CD4-positive, alpha-beta T cell treated with Interferon alpha-2 for 1 hour (primary cell): ENCODE measurements at places on chromosomes 3 and 15.

DNA sequence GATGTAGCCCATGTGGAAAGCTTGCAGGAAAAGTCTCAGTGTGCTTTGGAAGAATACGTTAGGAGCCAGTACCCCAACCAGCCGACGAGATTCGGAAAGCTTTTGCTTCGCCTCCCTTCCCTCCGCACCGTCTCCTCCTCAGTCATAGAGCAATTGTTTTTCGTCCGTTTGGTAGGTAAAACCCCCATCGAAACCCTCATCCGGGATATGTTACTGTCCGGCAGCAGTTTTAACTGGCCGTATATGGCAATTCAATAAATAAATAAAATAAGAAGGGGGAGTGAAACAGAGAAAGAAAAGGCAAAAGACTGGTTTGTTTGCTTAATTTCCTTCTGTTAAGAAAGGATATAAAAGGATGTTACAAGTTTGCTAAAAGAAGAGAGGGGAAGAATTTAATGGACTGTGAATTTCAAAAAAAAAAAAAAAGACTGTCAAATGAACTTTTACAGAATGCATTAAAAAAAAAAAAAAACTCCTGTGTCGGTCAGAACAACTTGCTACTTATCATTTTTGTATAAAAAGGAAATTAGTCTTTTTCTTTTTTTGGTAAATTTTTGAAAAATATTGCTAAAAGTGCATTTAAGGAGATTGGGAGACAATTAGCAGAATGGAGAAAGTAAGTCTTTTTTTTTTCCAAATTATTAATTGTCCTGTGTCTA, 7.0 kb downstream of the NR2F2 start:
- DNase-seq, result no peak

- DNase-seq, result no peak
These were observed 325.5 kb downstream of the IL5RA start for GRCh38 chr3:2784627-2785026.

DNA sequence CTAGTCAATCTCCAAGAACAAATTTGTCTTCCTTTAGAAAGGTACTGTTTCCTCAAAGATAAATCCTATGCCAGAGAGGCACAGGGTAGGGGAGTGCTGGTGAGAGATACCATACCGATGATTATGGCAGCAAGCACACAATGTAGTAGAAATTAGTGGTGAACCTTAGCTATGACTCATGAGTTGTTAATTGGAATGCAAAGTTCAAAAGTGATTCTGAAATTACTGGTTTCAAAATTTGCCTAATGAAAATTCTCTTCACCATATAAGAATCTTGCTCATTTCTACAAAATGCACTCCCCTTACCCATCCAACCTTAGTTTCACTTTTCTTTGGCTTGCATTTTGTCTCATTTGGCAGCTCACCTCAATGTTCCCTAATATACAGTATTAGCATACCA, 139.5 kb upstream of the SLC2A2 start:
- DNase-seq, result no peak

DNA sequence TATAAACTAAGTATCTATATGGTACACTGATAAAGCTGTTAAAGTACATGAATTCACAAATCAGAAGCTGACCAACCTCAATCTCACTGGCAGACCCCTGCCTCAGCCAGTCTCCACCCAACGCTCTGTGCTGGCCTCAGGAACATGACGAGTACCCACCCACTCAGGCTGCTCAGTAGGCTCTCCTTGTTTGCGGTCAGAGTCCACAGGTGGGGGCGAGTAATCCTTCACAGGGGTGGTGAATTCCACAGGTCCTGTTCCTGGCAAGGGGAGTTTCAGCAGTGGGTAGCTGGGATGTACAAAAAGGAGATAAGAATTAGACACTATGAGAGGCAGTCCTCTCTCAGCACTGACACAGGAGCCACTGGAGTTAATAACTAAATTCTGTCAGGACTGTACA, 40.9 kb downstream of the SCAP start:
- DNase-seq, result no peak

- DNase-seq, result no peak
These were observed 3.8 kb upstream of the WNT7A start for GRCh38 chr3:13883681-13884080.

DNA sequence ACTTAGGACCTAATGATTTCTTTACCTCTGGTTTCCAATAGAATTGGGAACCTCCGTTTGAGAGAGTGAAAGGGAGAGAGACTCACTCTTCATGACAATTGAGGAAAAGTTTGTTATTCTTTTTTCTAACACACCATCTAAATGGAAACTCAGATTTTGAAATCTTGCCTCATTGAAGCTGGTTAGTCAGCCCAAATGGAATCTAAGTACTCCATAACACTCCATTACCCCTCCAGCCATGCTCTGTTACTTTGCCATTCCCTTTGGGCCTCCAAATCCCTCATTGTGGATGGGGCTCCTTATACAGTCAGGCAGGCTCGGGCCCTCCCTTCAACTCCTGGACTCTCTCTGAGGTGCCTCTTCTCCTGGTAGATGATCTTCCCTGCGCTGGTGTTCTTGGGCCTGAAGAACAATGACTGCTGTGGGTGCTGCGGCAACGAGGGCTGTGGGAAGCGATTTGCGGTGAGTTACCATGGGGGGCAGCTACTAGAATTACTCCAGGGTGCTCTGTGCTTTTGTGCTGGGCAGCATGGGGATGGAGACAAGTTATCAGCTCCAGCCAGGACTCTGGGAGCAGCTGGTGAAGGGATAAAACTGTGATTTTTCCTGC, 1.1 kb downstream of the TM4SF4 start:
- no peak for DNase-seq

- no peak for DNase-seq
These were observed 12.5 kb downstream of the MYD88 start for GRCh38 chr3:38150780-38151528.

DNA sequence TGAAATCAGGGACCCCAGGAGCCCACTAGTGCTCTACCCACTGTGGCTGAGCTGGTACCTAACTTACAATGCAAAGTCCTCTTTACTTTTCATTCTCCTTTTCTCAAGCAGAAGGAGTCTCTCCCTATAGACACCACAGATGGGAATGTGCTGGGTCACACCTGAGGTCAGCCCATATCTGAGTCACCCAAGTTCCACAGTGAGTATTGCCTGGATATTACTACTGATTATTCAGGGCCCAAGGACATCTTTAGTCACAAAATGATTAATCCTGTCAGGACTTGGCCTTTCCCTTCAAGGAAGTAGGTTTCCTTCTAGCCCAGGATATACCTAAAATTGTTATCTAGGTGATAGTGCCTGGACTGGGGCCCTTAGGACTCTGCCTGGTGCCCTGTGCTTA, 1305.2 kb downstream of the SI start:
- no peak for DNase-seq

- no peak for DNase-seq
These were observed 45.0 kb upstream of the AKAP13 start for GRCh38 chr15:85335193-85335942.
